Naive B cell (primary cell): ENCODE measurements at places on chromosomes 1 and 21. TPM values are rescaled to one million over a fixed set of nuclear protein-coding genes. Genes with fewer than 3 reads are reported as not detected.

- peak; percentile 50 for DNase-seq
Observed at GRCh38 chr1:228120857-228121489, 11.9 kb upstream of the MRPL55 start.

DNA sequence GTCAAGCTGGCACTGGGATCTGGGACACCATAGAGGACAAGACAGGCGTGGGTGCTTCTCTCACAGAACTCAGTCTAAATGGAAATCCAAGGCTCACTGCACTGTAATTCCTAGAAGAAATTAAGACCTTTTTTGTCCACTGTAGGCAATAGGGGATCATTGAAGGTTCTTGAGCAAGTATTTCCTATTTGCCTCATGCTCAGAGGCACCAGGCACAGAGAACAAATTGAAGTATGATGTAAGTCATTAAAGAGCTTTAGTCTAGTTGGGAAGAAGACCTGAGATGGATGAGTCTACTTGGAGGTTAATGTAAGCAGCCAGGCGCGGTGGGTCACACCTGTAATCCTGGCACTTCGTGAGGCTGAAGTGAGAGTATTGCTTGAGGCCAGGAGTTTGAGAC lies 34.6 kb downstream of the EIF2D start:
- DNase-seq = no peak

GRCh38 chr1:246639732-246640131 lies 73.5 kb downstream of the CNST start:
- no peak for DNase-seq

- no peak for DNase-seq
Observed at GRCh38 chr1:172536256-172536655, 3.3 kb downstream of the SUCO start.

DNA sequence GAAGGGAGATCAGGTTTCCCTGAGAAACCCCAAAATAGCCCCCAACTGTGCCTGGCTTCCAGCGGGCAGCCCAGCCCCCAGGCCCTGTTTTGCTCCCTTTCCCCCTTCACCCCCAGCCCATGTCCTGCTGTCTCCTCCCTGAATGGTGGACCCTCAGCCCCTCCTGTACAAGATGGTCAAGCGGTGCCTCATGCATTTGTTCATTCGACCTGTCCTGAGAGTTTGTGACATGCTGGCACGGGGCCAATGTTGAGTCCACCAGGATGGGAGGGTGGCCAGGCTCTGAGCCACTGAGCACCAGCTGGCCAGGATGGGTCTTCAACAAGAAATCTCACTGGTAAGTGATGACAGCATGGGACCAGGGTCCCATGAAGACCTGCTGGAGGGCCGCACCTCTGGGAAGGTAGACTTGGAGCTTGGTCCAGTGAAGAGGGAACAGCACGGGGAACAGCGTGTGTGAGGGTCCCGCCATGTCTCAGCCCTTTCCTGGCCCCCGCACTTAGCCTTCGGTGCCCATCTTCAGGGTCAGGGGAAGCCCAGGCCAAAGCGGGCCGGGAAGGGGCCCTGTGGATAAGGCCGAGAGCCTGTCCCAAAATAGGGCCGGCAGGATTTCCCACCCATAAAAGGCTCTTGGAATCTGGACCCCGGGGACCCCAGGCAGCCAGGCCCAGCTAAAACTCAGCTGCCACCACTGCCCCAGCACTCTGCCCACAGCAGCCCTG lies at the start of gene CALML6:
Gene CALML6 (plus strand): TSS at position 290 of the 722 bp plus-strand sequence. CDS start 21 bp downstream, at position 311.
- DNase-seq = no peak

DNA sequence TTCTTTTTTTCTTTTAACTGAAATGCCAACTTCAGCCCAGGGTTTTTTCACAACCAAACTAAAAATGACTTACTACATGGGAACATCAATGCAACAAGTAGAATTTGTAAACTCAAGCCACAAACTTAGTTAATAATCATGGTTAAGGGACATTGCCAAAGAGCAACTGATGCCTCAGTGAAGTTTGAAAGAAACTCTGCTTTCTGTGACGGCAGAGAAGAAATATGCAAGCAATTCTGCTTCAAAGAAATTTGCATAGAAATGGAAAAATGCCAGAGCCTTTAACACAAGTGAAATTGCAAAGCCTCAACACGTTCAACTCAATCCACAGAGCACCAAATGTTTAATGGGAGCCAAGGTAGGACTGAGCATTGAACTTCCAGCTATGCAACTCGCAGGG lies 5.0 kb upstream of the CHD5 start:
- DNase-seq = no peak

- no peak for DNase-seq
Observed at GRCh38 chr1:166170075-166170474, 3.3 kb upstream of the FAM78B start.

GRCh38 chr1:198564716-198565115 lies 24.2 kb upstream of the ATP6V1G3 start:
- no peak for DNase-seq

DNA sequence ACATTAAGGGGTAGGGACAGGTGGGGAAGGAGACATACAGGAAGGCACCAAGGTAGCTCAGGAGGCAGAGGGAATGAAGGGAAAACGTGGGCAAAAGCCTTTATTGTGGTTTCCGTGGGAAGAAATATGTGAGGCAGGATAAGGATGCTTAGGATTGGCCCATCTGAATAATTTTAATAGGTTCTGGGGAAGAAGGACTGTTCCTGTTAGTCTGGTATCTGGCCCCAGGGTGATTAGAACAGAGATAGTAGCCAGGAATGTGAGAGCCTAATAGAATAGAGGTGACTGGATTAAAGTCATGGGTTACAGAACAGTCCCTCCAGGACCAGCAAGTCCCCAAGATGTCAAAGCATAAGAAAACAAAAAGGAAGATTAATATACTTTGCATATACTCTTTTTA lies 545.2 kb upstream of the CAMK1G start:
- no peak for DNase-seq

GRCh38 chr1:91781901-91782622 lies 103.9 kb downstream of the TGFBR3 start:
- no peak for DNase-seq

DNA sequence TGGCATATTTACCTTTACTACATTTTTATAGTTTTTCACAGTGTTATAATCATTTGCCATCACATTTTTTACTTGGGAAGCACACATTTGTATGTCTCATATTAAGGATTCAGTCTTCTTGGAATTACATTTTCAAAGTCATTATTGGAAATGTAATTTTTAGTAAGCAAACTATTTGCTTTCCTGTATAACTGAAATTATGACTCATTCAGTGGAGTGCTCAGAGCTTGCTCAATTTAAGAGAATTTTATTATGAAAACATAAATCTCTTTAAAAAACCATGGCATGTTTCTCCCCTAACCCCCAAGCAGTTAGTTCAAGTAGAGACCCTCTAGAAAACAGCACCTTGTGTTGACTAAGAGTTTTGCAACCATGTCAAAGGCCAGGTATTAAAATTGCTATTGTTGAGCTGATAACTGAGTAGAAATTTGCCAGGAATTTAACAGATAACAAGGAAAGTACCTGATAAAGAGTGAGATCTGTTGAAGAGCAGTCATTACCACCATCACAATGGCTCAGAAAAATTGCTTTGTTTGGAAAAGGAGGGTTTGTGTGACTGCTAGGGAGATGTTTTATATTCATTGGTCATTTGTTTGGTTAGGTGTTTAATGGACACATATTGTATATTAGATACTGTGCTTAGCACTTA lies 105.9 kb downstream of the KCNK2 start:
- DNase-seq = no peak

- DNase-seq = peak; percentile 77
Observed at GRCh38 chr1:109640285-109640865, 15.5 kb upstream of the GSTM4 start.

DNA sequence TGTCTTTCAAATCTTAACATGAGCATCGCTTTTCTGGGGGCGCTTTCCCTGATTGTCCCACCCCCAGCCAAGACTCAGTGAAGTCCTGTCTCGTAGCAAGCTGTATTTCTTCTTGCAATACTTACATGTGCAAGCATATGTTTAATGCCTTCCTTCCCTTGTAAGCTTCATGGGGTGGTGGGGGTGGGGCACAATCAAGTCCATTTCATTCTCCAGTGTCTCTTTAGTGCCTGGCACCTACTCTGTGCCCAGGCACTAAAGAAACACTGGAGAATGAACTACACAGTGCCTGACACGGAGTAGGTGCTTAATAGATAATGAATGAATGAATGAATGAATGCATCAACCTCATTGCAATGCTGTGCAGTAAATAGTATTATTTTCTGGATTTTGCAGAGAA lies 143.1 kb downstream of the PLPP3 start:
- DNase-seq = no peak

The NTMT2 gene
- polyA plus RNA-seq = not detected

The CYP4A11 gene
- not detected for polyA plus RNA-seq

The NHLH1 gene
- not detected for polyA plus RNA-seq

The TRPM2 gene
- polyA plus RNA-seq = 1.6 TPM

The PGLYRP3 gene
- not detected for polyA plus RNA-seq

The PSRC1 gene
- not detected for polyA plus RNA-seq

The TRIM45 gene
- not detected for polyA plus RNA-seq

The SRGAP2B gene
- 2.2 TPM for polyA plus RNA-seq
